ENCODE measurements at places on chromosomes 6 and 20.

DNA sequence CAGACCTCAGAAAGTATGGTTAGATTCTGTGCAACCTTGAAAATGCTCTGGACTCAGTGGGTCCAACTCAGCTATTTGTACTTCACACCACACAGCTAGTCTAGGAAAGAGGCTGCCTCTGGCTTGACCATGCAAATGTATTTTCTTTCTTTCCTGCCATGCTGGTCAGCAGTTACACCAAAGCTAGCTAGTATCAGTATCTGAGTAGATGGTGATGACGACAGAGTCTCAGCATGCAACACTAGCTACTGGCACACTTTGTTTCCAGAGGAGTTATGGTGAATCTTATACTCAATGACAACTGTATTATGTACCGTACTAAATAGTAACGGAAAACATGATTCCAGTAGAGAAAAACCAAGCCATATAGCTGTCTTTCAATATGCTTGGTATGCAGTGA lies 96.6 kb upstream of the POPDC3 start:
- DNase-seq = no peak

DNA sequence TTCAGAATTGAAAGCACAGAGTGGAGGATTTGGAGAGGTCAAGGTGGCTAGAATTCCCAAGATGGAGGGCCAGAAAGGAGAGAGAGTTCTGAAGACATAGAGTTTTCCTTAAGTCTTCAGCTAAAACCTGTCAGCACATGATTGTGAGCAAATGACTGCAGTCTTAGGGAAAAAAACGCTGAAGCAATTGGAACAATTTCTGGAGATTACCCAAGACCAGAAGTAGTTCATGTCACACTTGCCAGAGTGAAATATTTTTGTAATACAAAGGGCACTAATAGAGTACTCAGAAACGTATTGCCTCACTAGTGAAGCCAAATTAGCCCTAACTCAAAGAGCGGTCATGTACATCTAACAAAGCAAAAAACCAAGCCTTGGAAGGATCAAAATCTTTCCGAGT lies 541.3 kb upstream of the MARCKS start:
- DNase-seq = no peak

DNA sequence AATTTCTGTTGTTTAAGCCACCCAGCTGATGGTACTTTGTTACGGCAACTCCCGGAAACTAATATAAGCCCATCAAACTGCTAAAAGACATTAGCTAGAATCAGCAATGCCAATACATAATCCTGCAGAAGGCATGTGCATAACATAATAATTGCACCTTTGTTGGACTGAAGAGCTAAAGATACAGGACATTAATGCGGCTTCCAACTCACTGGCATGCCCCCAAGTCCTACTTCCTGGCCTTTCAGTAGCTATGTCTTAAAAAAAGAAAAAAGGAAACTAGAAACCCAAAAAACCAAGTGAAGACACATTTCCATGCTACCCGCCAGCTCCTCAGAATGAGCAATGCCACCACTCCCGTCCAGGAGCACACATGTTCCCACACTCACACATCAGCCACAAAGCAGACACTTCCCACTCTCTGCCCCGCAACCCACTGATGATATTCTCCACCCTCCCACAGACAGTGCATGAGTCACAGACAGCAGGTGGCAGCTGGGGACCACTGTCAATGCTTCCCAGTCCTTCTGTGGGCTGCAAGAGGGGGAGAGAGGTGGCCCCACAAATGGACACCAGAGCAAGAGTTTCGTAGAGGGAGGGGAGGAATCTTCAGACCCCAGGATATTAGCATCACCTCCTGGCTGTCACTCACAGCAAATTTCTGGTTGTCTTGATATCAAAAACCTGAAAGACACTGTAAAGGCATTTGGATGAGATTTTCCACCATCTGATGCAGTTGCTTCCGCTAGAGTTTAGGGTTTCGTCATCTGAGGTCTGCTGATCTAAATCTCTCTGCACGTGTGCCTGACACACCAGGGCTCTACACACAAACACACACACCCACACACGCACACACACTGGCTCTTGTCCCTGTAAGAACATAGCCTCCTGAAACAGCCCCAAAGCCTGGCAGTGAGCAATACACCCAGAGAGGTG lies 32.8 kb downstream of the GFOD1 start:
- peak; percentile 47 for DNase-seq

- DNase-seq = peak; percentile 21
Measured at GRCh38 chr20:64067733-64068307, 4.8 kb downstream of the TCEA2 start.

- DNase-seq = no peak
Measured at GRCh38 chr20:48201188-48201587, 415.9 kb upstream of the SULF2 start.
